ENCODE measurements at places on chromosomes 12 and 14.

GRCh38 chr14:41925409-41925808 is 318.7 kb downstream of the LRFN5 start:
- DNase-seq, result peak; percentile 59

GRCh38 chr12:96386794-96387193 is 13.4 kb downstream of the CDK17 start:
- DNase-seq, result no peak

DNA sequence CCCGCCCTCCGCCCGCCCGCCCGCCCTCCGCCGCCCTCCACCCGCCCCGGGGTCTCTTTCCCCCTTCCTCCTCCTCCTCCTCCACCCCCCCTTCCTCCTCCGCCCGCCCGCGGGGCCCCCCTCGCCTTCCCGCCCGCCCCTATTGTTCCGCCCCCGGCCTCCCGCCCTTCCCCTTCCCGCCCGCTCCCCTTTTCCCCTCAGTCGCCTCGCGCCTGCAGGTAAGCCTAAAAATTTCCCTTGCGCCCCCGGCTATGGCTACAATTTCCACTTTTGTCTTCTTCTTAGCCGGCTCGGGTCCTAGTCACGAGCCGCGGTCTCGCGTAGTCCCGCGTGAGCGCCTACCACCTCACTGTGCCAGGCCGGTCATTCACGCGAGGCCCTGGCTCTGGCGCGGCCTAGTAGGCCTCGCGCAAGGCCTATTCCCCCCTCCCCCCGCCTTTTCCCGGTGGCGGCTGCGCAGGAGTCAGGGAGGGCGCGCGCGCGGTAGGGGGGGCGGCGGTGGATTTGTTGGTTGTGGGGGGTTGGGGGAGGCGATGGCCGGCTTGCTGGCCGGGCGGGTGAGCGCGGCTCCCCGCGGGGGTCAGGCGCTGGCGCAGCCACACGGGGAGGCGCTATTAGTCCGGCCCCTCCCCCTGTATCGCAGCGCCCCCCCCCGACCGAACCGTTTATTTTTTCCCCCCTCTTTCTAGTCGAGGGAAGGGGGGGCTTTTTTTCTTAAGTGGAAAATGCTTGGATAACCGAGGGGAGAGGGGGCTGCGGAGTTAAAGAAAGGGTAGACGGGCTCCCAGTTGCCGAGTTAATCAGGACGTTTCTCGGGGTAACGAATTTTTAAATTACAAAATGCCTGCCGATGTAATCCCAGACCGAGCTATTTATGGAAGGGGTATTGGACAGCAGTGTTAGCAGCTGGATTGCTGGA is 516 bp downstream of the PCBP2 start:
- DNase-seq, result peak; percentile 85

- peak; percentile 43 for DNase-seq
Measured at GRCh38 chr12:16300122-16300521, 22.6 kb upstream of the SLC15A5 start.

- DNase-seq, result no peak
Measured at GRCh38 chr12:7116196-7116595, 7.2 kb upstream of the C1RL start.

DNA sequence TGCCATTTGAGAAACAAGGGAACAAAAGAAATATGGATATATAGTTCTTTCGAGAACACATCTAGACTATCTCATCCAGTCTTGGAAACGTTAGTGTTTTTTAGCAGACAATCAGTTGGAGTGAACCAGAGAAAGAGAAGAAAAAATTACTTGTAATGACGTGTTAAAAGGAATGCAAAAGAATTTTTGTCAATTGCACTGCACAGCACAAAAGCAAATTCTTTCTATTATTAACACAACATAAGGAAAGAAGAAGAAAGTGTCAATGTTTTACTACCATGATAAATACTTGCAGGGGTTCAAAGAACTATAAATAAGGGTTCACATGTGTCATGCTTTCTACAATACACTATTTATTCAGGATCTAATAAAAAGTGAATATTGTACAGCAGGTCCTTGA is 27.5 kb upstream of the GSG1 start:
- DNase-seq, result peak; percentile 55

GRCh38 chr14:23804817-23805216 is 148.8 kb upstream of the DHRS4 start:
- no peak for DNase-seq

DNA sequence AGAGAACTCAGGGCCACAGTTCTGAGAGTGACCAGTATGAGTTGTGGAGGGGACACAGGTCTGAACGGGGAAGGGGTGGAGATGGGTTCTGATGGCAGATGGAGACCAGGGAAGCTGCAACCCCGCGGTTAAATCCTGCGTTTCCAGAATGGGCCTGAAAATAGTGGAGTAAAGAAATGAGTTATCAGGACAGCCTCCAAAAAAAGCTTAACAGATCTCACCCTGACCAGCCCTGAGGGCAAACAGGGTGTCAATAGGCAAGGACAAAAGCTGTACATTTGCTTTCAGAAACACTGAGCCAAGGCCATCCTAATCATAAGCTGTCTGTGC is 555 bp upstream of the RTN1 start:
- DNase-seq, result no peak

GRCh38 chr14:31962920-31963319 is 114.2 kb upstream of the ARHGAP5 start:
- no peak for DNase-seq

DNA sequence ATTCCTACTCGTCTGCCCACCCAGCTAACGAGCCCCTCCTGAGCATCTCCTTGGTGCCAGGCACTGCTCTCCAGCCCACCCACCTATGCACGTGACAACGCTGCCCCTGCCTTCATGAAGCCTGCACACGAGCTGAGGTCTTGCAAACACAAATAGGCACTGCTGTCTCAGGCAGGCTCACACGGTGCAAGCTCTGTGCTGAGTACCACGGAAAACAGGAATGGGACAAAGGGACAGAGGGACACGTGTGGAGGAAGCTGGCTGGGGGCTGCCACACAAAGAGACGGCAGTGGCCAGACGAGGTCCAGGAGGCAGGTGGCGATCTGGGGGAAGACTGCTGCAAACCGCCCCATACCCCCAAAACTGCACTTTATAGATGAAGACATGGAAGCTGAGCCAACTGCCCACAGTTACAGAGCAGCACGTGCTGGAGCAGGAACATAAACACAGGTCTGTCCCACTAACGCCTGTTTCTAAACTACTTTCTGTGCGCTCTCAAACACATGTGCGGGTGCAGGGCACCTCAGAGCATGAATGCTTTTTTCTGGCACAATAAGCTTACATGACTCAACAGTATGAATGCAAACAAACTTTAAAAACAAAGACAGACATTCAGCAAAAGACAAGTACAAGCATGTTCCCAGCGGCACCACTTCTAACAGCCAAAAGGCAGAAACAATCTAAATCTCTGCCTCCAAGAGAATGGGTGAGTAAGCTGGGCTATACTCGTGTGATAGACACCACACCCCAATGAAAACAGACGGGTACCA is 64.5 kb downstream of the AMN start:
- peak; percentile 74 for DNase-seq

- DNase-seq, result no peak
Measured at GRCh38 chr14:23172096-23172495, 11.4 kb downstream of the SLC7A8 start.

DNA sequence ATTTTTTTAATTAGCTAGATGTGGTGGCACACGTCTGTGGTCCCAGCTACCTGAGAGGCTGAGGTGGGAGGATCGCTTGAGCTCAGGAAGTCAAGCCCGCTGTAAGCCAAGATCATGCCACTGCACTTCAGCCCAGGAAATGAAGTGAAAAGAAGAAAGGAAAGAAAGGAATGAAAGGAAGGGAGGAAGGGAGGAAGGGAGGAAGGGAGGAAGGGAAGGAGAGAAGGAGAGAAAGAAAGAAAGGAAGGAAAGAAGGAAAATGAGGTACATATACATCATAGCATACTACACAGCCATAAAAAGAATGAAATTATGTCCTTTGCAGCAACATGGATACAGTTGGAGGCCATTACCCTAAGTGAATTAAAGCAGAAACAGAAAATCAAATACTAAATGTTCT is 12.2 kb downstream of the DNAI7 start:
- DNase-seq, result no peak

- DNase-seq, result peak; percentile 44
Measured at GRCh38 chr12:58588770-58589169, 331.5 kb downstream of the LRIG3 start.

- no peak for DNase-seq
Measured at GRCh38 chr12:10372559-10372958, 17.3 kb downstream of the KLRK1 start.

DNA sequence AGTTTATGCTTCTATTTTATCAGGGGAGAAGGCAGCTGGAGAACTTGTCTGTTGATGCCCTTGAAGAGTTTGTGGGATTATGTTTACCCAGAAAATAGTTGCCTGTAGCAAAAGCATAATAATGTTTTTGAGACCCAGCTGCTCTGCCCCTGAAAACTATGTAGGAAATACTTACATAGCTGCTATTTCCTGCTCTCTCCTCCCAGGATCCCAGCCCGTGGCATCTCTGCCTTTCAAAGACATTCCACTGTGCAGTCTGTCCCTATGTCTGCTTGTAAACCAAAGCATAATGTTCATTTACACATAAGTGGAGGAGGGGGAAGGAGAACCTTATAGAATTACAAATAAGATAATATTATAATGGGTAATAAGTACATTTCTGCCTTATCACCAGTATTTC is 198.7 kb downstream of the SYT1 start:
- peak; percentile 22 for DNase-seq

- peak; percentile 48 for DNase-seq
Measured at GRCh38 chr12:102702447-102703114, 214.5 kb downstream of the PAH start.

DNA sequence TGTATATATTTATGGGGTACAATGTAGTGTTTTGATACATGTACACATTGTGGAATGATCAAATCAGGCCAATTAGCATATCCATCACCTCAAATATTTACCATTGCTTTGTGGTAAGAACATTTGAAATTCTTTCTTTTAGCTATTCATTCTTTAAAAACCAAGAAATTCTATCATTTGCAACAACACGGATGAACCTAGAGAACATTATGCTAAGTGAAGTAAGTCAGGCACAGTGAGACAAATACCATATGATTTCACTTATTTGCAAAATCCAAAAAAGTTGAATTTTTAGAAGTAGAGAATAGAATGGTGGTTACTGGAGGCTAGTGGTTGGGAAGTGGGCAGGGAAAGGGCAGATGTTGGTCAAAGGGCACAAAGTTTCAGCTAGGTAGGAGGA is 129.3 kb upstream of the PTPRQ start:
- no peak for DNase-seq

- no peak for DNase-seq
Measured at GRCh38 chr12:9711664-9712063, 21.2 kb downstream of the CLECL1 start.

GRCh38 chr14:20327005-20327869 is 5.8 kb downstream of the CCNB1IP1 start:
- DNase-seq, result peak; percentile 83

GRCh38 chr14:50775357-50775756 is 55.6 kb downstream of the NIN start:
- DNase-seq, result peak; percentile 87

- no peak for DNase-seq
Measured at GRCh38 chr12:78885466-78885865, 20.9 kb downstream of the SYT1 start.

DNA sequence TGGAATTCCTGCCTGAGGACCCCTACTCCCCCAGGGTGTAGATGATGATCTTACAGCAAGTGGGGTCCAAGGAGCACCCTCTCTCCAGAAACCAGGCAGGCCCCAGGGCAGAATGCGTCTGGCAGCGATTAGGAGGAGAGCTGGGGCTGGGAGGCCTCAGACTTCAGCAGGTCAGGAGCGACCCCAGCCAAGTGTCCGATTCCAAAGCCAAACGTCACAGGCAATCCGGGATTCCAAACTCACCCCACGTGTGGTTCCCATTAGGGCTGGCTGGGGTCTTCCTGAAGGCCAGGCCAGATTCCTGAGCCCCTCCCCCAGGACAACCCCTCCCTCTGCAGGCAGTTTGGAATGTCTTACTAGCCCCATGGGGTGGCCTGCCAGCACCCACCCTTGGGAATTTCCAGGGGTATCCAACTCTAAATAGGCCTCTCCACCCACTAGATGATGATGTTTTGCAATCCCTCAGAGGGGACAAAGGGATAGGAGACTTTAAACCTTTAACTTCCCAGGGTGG is 17.3 kb upstream of the FIGNL2 start:
- no peak for DNase-seq

DNA sequence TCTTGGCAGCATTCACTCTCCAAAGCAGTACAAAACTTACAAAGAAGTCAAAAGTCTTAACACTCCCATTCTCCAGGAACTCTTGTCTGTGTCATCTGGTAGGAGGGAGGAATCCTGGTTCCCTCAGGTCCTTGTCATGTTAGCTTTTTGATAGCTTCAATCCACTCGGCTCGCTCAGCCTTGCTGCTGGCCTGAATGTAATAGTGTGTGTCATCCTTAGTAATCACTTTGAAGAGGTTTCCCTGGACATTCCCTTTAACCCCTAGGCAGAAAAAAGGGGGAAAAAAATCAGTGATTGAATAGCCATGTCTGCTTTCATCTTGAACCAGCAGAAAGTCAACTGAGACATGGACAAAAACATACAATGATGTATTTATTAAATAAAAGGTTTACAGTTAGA is 24.8 kb downstream of the PLEK2 start:
- peak; percentile 20 for DNase-seq

DNA sequence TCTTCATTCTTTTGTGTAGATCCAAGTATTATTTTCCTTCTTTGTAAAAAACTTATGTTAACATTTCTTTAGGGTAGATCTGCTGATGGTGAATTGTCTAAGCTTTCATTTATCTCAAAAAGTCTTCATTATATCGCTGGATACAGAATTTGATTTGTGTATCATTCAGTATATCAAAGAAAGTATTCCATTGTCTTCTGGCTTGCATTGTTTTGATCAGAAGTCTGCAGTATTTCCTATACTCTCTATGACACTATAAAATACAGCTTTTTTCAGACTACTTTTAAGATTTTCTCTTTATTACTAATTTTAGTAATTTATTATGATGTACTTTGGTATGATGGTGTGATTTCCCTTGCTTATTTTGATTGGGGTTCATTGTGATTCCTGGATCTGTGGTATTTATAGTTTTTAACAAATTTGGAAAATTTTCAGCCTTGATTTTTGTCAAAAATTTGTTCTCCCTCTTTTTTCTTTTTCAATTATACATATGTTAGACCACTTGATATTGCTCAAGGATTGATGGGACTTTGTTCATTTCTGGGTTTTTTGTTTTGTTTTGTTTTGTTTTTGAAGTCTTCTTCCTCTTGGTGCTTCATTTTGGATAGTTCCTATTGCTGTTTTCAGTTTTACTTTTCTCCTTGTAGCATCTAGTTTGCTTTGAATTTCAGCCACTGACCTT is 176.5 kb downstream of the ZFP36L1 start:
- peak; percentile 50 for DNase-seq

DNA sequence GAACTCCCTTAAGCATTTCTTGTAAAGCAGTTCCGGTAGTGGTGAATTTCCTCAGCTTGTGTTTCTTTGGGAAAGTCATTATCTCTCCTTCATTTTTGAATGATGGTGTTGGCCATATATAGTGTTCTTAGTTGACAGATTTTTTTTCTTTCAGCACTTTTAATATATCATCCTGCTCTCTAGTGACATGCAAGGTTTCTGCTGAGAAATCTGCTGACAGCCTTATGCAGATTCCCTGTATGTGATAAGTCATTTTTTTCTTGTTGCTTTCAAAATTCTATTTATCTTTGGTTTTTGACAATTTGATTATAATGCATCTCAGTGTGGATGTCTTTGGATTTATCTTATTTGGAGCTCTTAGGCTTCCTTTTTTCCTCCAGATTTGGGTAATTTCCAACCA is 135.7 kb downstream of the PTPRO start:
- DNase-seq, result no peak

GRCh38 chr12:65830305-65830704 is 6.0 kb downstream of the HMGA2 start:
- DNase-seq, result peak; percentile 45
